ENCODE measurements at places on chromosomes 3 and 15.

- no peak for DNase-seq
These were observed 37.8 kb downstream of the CEMIP start for GRCh38 chr15:80816936-80817335.

DNA sequence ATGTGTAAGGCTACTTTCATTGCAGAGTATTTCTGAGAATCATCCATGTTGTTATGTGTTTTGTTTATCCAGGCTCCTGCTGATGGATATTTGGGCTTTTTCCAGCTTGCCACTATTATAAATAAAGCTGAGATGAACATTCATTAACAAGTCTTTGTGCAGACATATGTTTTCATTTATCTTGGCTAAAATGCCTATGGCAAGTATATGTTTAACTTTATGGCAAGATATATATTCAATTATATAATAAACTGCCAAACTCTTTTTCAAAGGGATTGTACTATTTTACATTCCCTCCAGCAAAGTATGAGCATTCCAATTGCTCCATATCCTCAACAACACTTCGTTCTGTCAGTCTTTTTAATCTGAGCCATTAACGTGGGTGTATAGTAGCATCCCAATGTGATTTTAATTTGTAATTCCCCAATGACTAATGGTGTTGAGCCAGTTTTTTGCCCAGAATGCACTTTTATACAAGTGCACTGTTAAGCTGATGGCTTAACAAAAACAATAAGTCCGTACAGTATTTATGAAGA, 452.4 kb downstream of the SHQ1 start:
- DNase-seq = no peak

GRCh38 chr3:15404767-15405166, 22.6 kb downstream of the METTL6 start:
- no peak for DNase-seq

DNA sequence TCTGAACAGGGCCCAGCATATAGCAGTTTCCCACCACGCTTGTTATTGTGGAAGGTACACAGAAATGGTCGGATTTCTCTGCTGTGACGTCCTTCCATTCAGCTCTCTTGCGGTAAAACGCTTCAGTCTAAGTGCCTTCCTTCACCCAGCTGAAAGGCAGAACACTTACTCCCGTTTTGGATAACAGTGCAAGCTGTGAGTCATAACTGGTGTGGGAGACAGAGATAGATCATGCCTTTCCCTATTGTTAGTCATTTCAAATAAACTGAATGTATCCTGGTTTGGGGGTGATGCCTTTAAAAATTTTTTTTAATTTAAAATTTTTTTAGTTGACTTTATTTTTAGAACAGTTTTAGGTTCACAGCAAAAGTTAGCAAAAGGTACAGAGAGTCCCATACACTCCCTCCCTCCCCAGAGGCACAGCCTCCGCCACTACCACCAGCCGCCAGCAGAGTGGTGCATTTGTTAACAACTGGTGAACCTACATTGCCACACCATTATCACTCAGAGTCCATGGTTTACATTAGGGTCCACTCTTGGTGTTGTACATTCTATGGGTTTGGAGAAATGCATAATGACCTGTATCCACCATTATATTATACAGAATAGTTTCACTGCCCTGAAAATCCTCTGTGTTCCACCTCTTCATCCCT, 94.9 kb upstream of the NSMCE3 start:
- DNase-seq = no peak

GRCh38 chr3:56131974-56132590, 336.2 kb downstream of the ERC2 start:
- no peak for DNase-seq

DNA sequence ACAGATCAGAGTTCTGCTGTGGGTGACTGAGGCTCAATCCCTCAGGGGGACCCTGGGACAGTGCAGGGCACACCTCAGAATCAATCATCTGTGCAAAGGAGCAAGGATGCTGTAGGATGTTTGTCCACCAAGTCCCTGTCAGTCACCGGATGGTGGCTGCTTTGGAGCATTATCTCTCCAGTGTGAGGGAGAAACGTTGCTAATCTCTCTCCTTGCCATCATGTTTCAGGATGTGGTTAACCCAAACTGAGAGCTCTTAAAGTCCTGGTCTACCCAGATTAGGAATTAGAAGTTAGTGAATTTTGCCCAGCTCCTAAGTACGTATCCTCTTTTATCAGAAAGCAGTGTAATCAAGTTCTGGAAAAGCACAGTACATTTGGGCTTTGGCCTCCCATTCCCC, 26.2 kb upstream of the LRRC3B start:
- no peak for DNase-seq

GRCh38 chr3:59482684-59483083, 432.9 kb upstream of the CFAP20DC start:
- no peak for DNase-seq

DNA sequence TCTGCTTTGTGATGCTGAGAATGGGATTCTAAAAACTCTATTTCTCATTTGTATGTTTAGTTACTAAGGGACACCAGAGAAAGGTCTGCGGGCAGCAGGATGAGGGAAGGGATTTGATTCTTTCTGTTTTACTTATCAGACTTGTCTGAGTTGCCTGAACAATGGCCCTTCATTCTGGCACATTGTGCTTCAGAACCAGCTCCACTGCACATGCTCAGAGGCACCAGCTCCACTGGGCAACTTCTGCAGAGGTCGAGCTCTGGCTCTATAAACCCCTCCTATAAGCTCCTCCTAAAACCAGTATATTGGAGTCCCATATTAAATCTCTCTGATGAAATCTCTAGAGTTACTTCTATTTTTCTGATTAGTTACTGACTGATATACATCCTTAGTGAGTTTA, 453.2 kb upstream of the CDIN1 start:
- no peak for DNase-seq

GRCh38 chr3:28110869-28111268, 130.6 kb upstream of the CMC1 start:
- no peak for DNase-seq

GRCh38 chr3:26624209-26624765, 1.7 kb downstream of the LRRC3B start:
- DNase-seq = no peak

GRCh38 chr15:29066310-29066709, 180.5 kb downstream of the APBA2 start:
- DNase-seq = no peak

- DNase-seq = no peak
These were observed 24.4 kb downstream of the LARP6 start for GRCh38 chr15:70829371-70830166.

- DNase-seq = no peak
These were observed 31.2 kb downstream of the PRR23E start for GRCh38 chr3:127224118-127224517.

DNA sequence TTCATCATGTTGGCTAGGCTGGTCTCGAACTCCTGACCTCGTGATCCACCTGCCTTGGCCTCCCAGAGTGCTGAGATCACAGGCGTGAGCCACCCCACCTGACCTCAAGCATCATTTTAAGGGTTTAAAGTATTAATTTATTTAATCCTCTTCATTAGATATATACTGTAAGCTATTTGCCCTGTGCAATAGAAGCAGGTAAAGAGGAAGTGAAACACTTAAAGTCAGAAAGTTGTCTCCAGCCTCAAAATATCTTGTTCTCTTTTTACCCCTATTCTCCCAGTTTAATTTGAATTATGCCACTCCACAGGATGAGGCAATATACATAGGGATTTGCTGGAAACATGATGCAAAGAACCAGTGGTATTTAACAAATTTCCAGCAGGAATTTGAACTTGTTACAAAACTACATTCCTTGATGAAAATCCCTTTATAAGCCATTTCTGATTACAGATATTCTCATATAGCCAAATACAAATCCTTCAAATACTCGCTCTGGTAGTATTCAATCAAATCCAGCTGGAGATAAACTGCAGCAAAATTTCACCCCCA, 2.0 kb downstream of the NDUFB5 start:
- DNase-seq = no peak

GRCh38 chr3:194082743-194083636, 53.0 kb upstream of the HES1 start:
- DNase-seq = no peak

GRCh38 chr3:140308535-140308934, 369.3 kb upstream of the TRIM42 start:
- no peak for DNase-seq

GRCh38 chr3:60434323-60434722, 816.9 kb downstream of the FHIT start:
- DNase-seq = no peak

DNA sequence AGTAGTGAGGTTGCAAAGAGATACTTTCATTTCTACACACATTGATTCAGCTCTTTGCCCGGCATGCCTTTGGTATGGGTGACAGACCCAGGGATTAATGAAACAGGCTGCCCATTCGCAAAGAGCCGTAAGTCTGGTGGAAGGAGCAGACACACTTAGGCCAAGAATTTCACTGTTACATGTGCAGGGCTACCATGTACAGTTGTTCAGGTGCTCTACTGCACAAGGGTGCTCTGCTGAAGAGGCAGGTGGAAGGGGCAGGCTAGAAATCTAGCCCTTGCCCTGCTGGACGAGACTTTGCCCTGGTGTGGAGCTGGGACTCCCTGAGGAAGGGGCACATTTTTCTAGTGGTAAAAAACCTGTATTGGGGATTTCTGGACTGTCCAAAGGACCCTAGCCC, 26.2 kb upstream of the RASGRF1 start:
- no peak for DNase-seq

DNA sequence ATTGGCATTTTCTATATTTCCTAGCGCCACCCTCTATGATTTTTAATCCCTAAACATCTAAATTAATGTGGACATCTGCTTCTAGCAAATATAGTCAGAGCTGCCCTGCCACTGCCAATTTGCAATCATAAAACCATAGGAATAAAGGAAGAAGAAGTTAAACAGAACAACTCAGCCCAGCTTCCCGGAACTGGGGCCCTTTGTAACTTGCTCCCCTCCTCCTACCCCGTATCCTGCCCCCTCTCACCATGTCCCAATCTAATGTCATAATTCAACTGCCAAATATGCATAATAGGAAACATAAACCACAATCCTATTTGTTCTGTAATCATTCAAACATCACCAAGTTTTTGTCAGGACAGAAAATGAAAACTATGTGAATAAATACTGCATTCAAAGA, 74.4 kb upstream of the ACP3 start:
- no peak for DNase-seq

GRCh38 chr3:136840252-136840651, 21.3 kb downstream of the SLC35G2 start:
- no peak for DNase-seq

DNA sequence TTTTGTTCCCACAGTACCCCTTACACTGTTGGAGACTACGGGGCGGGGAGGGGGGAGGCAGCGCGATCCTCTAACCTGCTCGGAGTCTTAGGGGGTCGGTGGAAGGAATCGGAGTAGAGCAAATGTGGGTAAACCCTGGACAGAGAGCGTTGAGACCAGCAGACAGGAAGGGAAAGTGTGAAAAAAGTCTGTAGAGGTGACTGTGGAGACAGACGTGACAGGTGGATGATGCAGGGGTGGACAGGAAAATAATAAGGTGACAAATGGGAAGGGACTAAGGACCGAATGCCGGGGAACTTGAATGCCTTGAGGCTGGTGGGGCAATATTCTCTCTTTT, 424 bp downstream of the EAF2 start:
- DNase-seq = no peak

- no peak for DNase-seq
These were observed 106.0 kb downstream of the MYH15 start for GRCh38 chr3:108404368-108404767.

GRCh38 chr3:141904203-141904602, 27.8 kb downstream of the ATP1B3 start:
- no peak for DNase-seq

- DNase-seq = no peak
These were observed 288.7 kb upstream of the RORA start for GRCh38 chr15:61517776-61518175.

GRCh38 chr3:120071259-120071658, 23.0 kb downstream of the GSK3B start:
- DNase-seq = no peak

DNA sequence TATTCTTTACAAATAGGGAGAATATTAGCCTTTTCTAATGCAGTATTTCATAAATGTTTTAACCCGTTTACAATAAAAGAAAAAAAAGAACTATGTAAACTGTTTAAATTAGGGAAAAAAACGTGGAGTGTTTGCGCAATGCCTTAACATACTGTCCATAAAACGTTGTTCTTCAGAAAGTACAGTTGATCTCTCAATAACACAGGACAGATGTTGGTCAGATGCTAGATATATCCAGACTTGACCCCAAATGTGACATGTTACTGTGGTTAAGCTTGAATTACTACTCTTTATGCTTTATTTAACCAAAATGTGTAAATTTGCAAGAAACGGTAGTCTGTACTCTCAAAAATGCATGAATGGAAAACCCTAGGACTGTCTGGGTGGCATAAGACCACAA, 110.3 kb downstream of the PLOD2 start:
- DNase-seq = no peak

- no peak for DNase-seq
These were observed 76.3 kb downstream of the XXYLT1 start for GRCh38 chr3:195194559-195195206.

GRCh38 chr3:105867712-105868430, 941 bp downstream of the CBLB start:
- DNase-seq = peak; percentile 9

- no peak for DNase-seq
These were observed 35.9 kb downstream of the OXNAD1 start for GRCh38 chr3:16300881-16301359.

DNA sequence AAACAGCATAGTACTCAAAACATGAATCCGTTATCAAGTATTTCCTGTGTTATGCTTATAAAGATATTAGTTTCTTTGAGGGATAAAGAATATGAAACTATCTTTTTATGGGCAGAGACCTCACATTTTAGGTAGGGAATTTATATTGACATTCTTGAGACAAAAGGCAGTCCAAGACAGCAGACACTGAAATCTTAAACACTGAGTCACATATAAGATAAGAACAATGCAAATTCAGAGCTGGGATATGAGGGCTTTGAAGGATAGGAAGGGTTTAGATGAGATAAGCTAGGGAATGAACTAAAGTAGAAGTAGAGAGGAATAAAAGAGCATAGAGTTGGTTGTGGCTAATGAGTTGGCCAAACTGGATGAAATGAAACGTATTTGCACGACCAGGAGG, 58.4 kb downstream of the ASTE1 start:
- no peak for DNase-seq

GRCh38 chr3:72411843-72412242, 436.4 kb downstream of the SHQ1 start:
- no peak for DNase-seq

DNA sequence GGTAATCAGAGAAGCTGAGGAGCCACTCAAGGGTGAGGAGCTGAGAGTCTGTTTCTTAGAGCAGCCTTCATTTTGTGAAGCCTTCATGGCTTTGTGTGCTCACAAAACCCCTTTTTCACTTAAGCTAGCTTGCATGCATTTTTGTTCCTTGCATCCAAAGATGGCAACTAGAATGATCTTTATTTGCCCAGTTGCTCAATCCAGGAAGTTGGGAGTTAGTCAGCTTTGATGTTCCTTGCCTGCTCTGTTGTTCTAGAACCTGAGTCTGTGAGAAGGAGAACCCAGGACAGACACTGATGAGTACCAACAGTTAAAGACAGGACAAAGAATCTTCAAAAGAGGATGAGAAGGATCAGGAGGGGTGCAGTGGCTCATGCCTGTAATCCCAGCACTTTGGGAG, 81.8 kb downstream of the IL20RB start:
- no peak for DNase-seq

GRCh38 chr3:40088527-40089170, 220.9 kb upstream of the EIF1B start:
- DNase-seq = no peak

- no peak for DNase-seq
These were observed 396.9 kb downstream of the LRTM1 start for GRCh38 chr3:54530944-54531343.

GRCh38 chr15:81781395-81781794, 264.4 kb downstream of the MEX3B start:
- DNase-seq = no peak

All from stimulated activated CD4-positive, alpha-beta T cell treated with anti-CD3 and anti-CD28 coated beads, TNF-alpha, amount 100 ng/mL, for 4 hours (primary cell).